CD4-positive, alpha-beta memory T cell (primary cell): ENCODE measurements at places on chromosomes 5 and 9.

DNA sequence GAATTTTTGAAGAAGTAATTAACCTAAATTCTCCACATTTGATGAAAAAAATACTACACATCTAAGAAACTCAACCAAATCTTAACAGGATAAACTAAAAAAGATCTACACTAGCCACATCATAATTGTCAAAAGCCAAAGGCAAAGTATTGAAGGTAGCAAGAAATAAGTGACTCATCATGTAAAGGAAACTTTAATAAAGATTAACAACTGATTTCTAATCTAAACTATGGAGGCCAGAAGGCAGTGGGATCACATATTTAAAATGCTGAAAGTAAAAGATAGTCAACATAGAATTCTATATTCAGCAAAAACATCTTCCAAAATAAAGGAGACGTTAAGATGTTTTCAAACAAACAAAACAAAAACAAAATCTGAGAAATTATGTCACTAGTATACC, 2002.9 kb downstream of the MAT2B start:
- no peaks in the 10 kb centered on the region for H3K36me3 ChIP-seq
- no peak overlapping the region for H3K4me3 ChIP-seq
- no peak overlapping the region for H3K27ac ChIP-seq
- no peaks in the 10 kb centered on the region for H3K27me3 ChIP-seq
- no peak for DNase-seq

DNA sequence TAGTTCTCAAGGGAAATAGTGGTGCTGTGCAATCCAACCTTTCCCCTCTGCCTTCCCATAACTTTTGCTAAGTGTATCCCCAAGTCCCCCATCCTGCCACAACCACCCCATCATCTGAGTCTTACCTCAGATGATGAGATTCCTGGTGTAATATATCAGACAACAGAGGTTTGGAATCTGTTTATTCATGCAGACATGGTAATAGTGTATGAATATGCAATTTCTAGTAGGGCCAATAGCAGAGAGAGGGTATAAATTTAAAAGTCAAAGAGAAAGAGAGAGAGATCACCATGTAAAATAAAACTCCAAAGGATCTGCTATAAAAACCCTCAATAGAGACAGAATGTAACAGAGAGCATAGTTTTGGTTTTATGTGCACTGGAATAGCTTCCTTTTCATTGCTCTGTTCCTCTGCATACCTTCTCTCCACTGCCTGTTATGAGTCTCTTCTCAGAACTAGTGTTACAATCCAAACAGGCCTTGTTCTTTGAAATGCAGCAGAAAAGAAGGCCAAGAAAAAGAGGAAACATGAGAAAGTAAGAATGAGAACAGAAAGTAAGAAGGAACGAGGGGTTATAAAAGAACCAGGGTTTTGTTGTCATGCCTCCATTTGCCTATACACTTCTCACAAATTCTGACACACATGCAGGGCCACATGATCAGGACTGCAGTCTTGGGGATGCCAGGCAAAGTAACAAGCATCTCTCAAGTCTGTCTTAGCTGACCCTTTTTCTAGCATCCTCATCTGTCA, 278.0 kb downstream of the CETN3 start:
- no peak for DNase-seq
- no peak overlapping the region for H3K27ac ChIP-seq
- no peaks in the 10 kb centered on the region for H3K36me3 ChIP-seq
- H3K27me3 ChIP-seq: no peaks in the 10 kb centered on the region
- no peaks in the 10 kb centered on the region for H3K4me1 ChIP-seq

- H3K4me3 ChIP-seq: no peak overlapping the region
- no peak overlapping the region for H3K27ac ChIP-seq
- no peaks in the 10 kb centered on the region for H3K27me3 ChIP-seq
- H3K36me3 ChIP-seq: no peaks in the 10 kb centered on the region
- no peak for DNase-seq
These were observed 345.0 kb downstream of the TMEM38B start for GRCh38 chr9:106039151-106039935.

DNA sequence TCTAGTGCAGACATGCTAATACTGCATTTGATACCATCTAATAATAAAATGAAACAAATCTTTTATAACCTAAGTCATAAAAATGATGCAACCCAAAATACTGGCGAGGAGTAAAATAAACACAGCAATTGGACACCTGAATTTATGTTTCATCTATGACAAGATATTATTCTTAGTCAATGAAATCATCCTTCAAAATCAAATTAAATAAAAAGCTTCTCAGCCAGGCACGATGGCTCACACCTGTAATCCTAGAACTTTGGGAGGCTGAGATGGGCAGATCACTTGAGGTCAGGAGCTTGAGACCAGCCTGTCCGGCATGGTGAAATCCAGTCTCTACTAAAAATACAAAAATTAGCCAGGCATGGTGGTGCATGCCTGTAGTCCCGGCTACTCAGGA, 179.0 kb downstream of the TMEM232 start:
- no peaks in the 10 kb centered on the region for H3K4me1 ChIP-seq
- H3K27ac ChIP-seq: no peak overlapping the region
- H3K4me3 ChIP-seq: no peak overlapping the region
- no peaks in the 10 kb centered on the region for H3K27me3 ChIP-seq

- no peaks in the 10 kb centered on the region for H3K36me3 ChIP-seq
- no peak overlapping the region for H3K4me3 ChIP-seq
- H3K27me3 ChIP-seq: no peaks in the 10 kb centered on the region
- no peaks in the 10 kb centered on the region for H3K4me1 ChIP-seq
- DNase-seq: peak; percentile 8
- H3K27ac ChIP-seq: no peak overlapping the region
These were observed 136.2 kb downstream of the FANCC start for GRCh38 chr9:95181226-95181818.

DNA sequence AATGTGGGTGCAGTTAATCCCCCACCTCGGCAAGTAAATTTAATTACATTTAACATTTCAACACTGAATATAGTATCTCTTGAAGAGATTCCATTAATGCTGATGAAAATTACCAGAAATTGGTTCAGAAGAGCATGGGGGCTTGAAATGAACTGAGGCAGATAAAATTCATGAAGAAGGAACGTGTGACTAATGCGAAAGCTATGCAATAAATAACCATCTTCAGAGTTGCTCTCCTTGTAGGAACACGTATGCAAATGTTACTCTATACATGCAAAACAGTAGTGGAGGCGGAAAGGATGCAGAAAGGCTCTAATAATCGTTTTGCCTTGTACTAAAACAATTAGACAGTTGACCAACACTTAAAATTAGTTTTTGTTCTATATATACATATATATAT, 320.2 kb downstream of the CTNND2 start:
- no peaks in the 10 kb centered on the region for H3K36me3 ChIP-seq
- H3K27me3 ChIP-seq: no peaks in the 10 kb centered on the region
- no peaks in the 10 kb centered on the region for H3K4me1 ChIP-seq
- DNase-seq: no peak
- no peak overlapping the region for H3K27ac ChIP-seq

GRCh38 chr9:103037508-103038477, 42.7 kb downstream of the CYLC2 start:
- no peaks in the 10 kb centered on the region for H3K27me3 ChIP-seq
- H3K36me3 ChIP-seq: no peaks in the 10 kb centered on the region
- H3K4me3 ChIP-seq: no peak overlapping the region
- DNase-seq: no peak

DNA sequence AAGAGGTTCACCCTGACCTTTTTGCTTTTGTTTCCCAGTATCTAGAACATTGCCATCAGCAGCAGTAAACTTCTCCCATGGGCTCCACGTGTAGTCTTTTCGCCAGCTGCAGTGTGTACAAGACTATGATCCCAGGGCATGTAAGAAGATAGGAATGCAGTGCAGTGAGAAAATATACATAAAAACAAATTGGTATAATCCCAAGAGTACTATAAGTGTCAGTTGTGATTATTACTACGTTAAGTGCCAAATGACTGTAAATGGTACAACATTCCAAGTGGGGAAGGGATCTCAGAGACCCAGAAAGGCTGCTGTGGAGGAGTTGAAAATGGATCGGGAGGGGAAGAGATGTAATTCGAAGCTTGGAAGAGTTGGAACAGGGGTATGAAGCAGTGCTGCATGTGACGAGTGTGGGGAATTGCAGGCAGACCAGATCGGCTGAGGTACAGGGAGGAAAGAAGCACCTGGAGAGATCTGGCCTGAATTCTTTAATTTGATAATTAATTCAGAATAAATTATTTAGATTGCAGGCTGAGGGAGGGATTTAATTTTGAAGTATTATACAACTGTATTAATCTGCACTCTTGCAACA, 95.1 kb downstream of the FBXL7 start:
- DNase-seq: no peak
- H3K4me1 ChIP-seq: no peaks in the 10 kb centered on the region
- no peak overlapping the region for H3K27ac ChIP-seq
- no peaks in the 10 kb centered on the region for H3K27me3 ChIP-seq
- no peak overlapping the region for H3K4me3 ChIP-seq

- no peak for DNase-seq
- no peaks in the 10 kb centered on the region for H3K27me3 ChIP-seq
- no peak overlapping the region for H3K4me3 ChIP-seq
- no peaks in the 10 kb centered on the region for H3K36me3 ChIP-seq
These were observed 660.3 kb downstream of the TLR4 start for GRCh38 chr9:118364266-118365106.

- DNase-seq: no peak
- peak overlapping the region; percentile 43 for H3K27ac ChIP-seq
- H3K4me1 ChIP-seq: peaks cover 56% of the 10 kb centered on the region
- peaks cover 20% of the 10 kb centered on the region for H3K36me3 ChIP-seq
- H3K27me3 ChIP-seq: no peaks in the 10 kb centered on the region
These were observed 17.3 kb upstream of the TNIP1 start for GRCh38 chr5:151097820-151098767.

DNA sequence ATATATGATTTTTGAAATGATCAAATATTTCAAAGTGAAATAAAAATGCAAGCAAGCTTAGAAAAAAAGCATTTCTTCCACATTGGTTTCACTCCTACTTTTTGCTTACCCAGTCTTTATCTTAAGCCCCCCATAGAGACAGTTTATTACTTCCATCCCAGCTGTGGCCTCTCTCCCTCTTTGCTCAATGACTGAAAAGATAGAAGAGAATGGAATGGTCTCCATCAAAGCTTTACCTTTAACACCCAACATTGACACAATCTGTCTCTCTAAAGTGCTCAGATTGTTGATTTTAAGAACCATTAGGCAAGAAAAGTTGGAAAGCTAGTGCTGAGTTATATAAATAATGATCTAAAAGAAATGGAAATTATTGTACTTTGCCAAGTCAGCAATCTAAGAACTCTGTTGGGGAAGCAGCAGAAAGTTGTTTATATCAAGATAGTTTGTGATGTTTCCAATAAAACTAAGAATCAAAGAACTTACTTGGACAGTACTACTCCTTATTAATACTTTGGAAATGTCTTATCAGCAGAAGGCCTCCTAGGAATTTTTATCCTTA, 277.5 kb upstream of the NREP start:
- no peaks in the 10 kb centered on the region for H3K36me3 ChIP-seq
- no peak for DNase-seq
- no peaks in the 10 kb centered on the region for H3K4me1 ChIP-seq
- no peaks in the 10 kb centered on the region for H3K27me3 ChIP-seq
- no peak overlapping the region for H3K4me3 ChIP-seq
- H3K27ac ChIP-seq: no peak overlapping the region

- no peaks in the 10 kb centered on the region for H3K4me1 ChIP-seq
- no peak overlapping the region for H3K27ac ChIP-seq
- no peaks in the 10 kb centered on the region for H3K27me3 ChIP-seq
These were observed 89.5 kb upstream of the ARAP3 start for GRCh38 chr5:141771562-141771961.

DNA sequence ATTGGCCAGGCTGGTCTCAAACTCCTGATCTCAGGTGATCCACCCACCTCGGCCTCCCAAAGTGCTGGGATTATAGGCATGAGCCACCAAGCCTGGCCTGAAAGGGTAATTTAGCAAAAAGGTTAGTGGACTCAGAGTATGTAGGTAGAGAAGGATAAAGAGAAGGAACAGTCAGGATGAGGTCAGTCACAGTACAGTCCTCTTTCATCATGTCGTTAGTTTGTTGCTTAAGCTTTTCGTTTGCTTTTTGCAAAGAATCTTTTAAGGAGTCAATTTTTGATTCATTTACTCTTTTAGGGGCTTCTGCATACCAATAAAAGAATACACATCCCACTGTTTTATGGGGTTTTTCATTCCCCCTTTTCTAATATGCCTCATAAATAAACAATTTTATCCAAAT, 17.8 kb upstream of the GBGT1 start:
- peaks cover 13% of the 10 kb centered on the region for H3K4me1 ChIP-seq
- H3K36me3 ChIP-seq: no peaks in the 10 kb centered on the region
- H3K27me3 ChIP-seq: no peaks in the 10 kb centered on the region
- H3K4me3 ChIP-seq: no peak overlapping the region

DNA sequence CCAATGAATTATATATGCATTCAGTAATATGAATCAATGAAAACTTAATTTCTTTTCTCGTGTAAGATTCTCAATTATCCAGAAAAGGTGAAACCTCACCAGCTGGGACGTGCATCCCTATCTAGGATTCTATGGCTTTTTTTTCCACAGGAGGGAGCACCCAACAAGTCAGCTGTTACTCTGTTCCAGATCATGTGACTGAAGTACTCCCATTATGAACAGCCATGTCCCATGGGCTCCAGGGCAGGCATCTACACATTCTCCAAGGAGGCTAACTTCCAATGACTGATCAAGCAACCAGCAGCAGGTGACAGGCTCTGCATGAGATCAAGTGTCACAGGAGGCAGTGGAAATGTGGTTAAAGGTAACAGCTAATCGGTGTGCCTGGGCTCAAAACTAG, 118.8 kb downstream of the ELAVL2 start:
- no peaks in the 10 kb centered on the region for H3K36me3 ChIP-seq
- H3K27ac ChIP-seq: no peak overlapping the region
- H3K4me3 ChIP-seq: no peak overlapping the region
- no peak for DNase-seq

GRCh38 chr9:21747175-21747574, 55.3 kb upstream of the MTAP start:
- no peak overlapping the region for H3K27ac ChIP-seq
- no peaks in the 10 kb centered on the region for H3K36me3 ChIP-seq
- H3K27me3 ChIP-seq: no peaks in the 10 kb centered on the region
- H3K4me3 ChIP-seq: no peak overlapping the region
- DNase-seq: no peak

- no peak overlapping the region for H3K27ac ChIP-seq
- no peaks in the 10 kb centered on the region for H3K36me3 ChIP-seq
- no peaks in the 10 kb centered on the region for H3K4me1 ChIP-seq
- no peak for DNase-seq
These were observed 170.0 kb downstream of the PAPPA start for GRCh38 chr9:116323571-116323970.

DNA sequence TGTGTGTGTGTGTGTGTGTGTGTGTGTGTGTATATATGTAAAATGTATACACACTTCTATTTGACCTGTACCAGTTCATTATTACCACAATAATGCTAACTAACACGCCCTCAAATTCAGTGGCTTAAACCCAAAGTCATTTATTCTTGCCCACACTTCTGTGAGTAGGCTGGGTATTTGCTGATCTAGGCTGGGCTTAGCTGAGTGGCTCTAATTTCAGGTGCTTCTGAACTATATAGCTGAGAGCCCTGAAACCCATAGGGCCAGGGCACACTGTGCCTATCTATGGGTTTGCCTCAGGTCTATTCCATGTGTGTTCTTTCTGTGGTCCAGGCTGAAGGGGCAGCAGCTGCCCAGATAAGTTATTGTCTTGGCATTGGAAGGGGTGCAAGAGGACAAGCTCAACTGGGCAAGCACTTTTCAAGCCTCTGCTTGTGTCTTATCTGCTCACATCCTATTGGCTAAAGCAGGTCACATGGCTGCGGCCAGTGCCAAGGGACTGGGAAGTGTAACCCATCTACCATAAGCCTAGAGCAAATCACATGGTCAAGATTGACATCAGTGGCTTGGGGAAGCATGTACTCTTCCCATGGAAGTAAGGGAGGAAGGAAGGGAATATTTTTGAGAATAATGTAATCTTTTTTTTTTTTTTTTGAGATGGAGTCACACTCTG, 139.9 kb downstream of the PALM2AKAP2 start:
- DNase-seq: no peak
- no peaks in the 10 kb centered on the region for H3K27me3 ChIP-seq
- peaks cover 16% of the 10 kb centered on the region for H3K4me1 ChIP-seq
- no peaks in the 10 kb centered on the region for H3K36me3 ChIP-seq
- no peak overlapping the region for H3K4me3 ChIP-seq
- no peak overlapping the region for H3K27ac ChIP-seq
